ENCODE measurements at places on chromosomes 3 and 15. TPM values are rescaled to one million over a fixed set of nuclear protein-coding genes. Genes with fewer than 3 reads are reported as not detected.

Gene C3orf20
- not detected for total RNA-seq

Gene ERICH6
- total RNA-seq: 0.40 TPM

Gene TBC1D23
- 25.2 TPM for total RNA-seq

Gene THAP10
- total RNA-seq: 7.5 TPM

Gene GOLGA6A
- total RNA-seq: not detected

Gene THRB
- total RNA-seq: 0.77 TPM

Gene ADAMTS7
- total RNA-seq: 62.9 TPM

Gene CPA3
- total RNA-seq: not detected

Gene EXD1
- not detected for total RNA-seq

Data from neural crest cell (in vitro differentiated cells).